Calu3 (cell line): ENCODE measurements at places on chromosomes 12 and 14.
A peak's percentile ranks its signal among the peaks of the same experiment; 100 is the strongest.

DNA sequence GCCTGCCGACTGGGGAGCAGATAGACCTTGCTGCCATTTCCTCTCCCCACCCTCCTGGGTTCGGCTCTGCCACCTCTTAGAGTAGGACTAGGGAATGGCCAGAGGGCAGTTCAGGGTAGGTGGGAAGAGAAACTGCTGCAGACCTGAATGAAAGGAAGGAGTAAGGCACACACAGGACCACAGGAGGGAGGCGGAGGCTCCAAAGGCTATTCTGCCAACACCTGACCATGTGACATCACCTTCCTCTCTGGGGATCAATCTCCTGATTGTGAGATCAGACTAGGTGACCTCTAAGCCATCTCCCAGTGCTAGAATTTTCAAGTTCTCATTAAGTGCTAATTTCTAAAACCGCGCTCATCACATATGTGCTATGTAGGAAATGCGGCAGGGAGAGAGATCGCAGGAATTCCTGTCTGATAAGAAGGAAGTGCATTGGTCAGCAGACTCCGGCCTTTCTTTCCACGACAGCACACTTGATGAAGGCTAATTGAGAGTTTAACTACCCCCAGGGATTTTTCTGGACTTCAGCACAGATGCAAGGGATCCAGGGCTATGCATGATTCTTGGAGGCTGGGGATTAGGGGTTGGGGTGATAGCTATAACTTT lies 11.5 kb upstream of the TSPAN11 start:
- no peak for DNase-seq

- no peak for DNase-seq
Measured at GRCh38 chr12:75708802-75709201, 197.4 kb upstream of the KRR1 start.

GRCh38 chr14:102058146-102058545 lies 28.7 kb downstream of the HSP90AA1 start:
- no peak for DNase-seq

DNA sequence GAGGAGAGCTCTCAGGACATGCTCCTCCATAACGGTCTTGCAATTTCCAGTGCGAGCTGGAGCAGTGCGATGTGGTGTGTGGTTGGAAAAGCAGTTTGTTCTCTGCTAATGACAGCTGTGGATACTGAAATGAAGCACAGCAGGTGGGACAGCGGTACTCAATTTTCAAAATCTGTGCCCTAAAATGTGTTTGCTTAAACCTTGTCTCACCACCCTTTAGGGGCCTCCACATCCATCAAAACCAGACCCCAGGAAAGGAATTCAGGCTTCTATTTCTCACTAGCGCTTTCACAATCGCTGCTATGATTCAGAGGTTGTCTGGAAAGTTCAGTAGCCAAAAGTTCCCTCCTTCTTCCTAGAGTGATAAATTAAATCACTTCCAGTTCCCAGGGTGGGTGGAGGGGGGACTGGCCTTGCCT lies 440.8 kb downstream of the EGLN3 start:
- DNase-seq = no peak

- DNase-seq = no peak
Measured at GRCh38 chr12:108567406-108568337, 5.3 kb downstream of the ISCU start.

- DNase-seq = no peak
Measured at GRCh38 chr14:79337761-79338160, 873.5 kb downstream of the DIO2 start.

- no peak for DNase-seq
Measured at GRCh38 chr14:68792678-68792978, 239 bp downstream of the ZFP36L1 start.

- DNase-seq = no peak
Measured at GRCh38 chr14:79407572-79407971, 803.7 kb downstream of the DIO2 start.

- DNase-seq = no peak
Measured at GRCh38 chr12:113900716-113901115, 65.4 kb downstream of the RBM19 start.

DNA sequence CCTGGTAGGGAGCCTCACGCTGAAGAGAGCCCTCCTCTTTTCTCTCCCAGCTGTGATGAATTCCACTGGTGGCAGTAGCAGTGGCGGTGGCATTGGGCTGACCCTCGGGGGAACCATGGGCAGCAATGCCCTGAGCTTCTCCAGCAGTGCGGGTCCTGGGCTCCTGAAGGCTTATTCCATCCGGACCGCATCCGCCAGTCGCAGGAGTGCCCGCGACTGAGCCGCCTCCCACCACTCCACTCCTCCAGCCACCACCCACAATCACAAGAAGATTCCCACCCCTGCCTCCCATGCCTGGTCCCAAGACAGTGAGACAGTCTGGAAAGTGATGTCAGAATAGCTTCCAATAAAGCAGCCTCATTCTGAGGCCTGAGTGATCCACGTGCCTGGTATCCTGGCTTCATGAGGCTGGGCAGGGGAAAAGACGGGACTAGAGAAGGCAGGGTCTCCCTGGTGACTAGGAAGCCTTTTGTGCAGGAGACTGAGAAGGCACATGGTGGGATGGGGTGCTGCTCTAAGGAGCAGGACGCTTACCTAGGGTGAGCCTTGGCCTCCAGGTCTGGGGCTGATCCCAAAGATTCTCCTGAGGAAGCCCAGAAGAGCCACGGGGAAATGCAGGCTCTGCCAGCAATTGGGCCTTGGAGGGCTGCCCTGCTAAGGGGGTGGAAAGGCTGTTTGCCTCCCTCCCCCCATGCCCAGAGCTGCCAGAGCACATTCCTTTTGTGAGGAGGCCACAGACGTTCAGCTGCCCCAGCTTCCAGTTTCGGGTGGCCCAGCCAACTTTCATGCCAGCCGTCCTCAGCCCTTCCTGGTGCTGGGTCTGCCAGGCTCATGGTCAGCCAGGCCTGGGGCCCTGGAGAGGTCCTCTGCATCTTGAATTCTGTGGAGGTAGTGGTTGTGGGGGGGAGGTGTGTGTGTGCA lies 15.8 kb downstream of the KRT7 start:
- DNase-seq = peak; percentile 51

- DNase-seq = no peak
Measured at GRCh38 chr12:23096321-23096720, 471.4 kb downstream of the ETNK1 start.

DNA sequence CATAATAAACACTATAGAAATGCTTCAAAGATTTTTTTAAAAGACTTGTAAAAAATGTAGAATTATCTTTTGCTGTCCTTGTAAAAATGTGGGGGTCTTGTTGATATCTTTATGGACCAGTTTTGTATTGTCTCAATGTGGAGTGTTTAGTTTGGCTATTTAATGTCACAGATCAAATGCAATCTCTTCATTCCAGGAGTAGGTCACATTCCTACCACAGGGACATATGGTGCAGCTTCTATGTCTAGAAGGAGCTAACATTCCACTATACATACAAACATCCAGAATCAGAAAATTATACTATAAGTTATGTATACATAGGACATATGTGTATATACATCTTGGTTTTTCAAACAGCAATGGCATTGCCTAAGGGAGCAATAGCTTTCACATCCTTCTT lies 345.7 kb downstream of the BMP4 start:
- DNase-seq = no peak

GRCh38 chr14:33508126-33509062 lies 442.5 kb downstream of the EGLN3 start:
- DNase-seq = no peak

DNA sequence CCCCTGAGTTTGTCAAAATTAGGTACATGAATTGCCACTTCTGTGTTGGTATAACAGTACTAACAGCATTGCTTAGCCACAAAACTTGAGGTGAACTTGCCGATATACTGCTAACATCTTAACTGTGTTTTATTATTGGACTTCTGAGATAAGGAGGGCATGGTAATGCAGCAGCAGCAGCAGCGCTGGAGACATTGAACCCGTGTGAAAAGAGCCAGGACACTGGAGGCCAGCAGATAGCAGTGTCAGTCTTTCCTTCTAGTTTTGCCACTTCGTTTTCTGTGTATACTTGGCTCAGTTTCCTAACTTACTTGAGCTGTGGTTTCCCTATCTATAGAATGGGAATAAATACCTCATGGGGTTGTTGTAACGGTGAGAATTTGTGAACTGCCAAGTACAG lies 82.7 kb downstream of the KTN1 start:
- DNase-seq = no peak

DNA sequence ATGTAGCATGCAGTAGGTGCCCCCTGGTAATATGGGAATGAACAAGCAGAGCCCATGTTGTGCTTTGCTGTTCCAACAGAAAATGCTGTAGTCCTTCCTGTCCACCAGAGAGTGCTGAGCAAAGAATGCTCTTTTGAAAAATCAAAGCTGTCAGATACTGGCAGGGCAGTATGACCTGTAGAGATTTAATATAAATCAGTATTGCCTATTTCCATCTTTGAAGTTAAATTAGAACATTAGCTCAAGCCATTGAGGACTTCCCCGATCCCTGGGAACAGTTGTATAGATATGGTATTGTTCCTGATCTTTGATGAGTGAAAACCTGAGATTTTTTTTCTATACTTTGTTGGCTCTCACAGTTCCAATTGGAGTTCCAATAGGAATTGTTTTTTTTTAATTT lies 13.0 kb downstream of the TTC8 start:
- DNase-seq = no peak

DNA sequence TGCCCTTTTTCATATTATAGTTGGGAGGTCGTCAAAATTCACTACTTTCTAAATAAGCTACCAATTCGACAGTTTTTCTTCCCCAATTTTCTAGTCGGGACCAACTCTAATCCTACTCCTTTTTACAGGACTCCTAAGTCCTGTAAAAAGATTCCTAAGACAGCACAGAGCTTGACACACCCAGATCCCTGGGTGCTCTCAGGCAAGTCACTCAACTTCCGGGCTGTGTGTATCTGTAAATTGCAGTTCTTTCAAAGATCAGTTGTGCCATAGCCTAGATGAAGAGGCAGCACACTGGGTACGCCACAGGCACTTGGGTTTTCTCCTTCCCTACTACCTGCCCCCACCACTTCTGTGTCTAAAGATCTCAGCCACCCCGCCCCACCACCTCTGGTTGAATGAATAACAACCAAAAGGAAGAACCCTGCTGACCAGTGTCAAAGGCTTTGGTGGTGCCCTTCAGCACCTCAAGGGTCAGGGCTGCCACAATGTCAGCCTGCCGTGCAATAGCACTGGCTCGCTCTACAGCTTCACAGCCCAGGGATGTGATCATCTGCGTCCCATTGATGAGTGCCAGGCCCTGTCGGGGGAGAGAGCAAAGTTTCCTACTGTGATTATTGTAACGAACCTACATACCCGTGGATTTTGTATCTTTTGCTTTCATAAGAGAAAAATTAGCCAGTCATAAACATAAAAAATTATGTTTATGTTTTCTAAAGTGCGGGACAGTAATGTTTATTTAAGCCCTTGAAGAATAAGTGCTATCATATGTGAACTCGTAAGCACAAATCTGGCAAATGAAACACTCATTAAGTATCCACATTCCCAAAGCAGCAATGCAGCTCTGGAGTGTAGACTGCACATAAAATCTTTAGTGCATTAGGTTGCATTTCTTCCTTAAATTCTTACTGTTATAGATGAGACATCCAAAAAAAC lies 9.2 kb downstream of the HAL start:
- no peak for DNase-seq

- no peak for DNase-seq
Measured at GRCh38 chr14:80958226-80958625, 2.8 kb downstream of the TSHR start.

DNA sequence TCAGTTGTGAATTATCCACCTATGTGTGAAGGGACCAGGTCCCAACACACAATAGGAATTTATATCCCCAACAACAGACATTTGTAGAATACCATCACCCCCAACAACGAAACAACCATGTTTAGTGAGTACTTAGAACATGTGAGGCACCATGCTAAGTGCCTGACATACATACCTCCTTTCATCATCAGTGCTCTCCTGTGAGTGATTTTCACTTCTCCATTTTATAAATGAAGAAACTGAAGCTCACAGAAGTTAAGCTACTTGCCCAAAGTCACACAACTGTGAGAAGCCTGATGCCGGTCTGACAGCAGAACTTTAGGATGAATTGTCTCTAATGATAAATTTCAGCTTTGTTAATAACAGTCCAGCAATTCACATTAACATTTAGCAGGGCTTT lies 35.4 kb downstream of the SPTB start:
- DNase-seq = no peak

GRCh38 chr12:73589220-73589619 lies 948.4 kb upstream of the ATXN7L3B start:
- no peak for DNase-seq

DNA sequence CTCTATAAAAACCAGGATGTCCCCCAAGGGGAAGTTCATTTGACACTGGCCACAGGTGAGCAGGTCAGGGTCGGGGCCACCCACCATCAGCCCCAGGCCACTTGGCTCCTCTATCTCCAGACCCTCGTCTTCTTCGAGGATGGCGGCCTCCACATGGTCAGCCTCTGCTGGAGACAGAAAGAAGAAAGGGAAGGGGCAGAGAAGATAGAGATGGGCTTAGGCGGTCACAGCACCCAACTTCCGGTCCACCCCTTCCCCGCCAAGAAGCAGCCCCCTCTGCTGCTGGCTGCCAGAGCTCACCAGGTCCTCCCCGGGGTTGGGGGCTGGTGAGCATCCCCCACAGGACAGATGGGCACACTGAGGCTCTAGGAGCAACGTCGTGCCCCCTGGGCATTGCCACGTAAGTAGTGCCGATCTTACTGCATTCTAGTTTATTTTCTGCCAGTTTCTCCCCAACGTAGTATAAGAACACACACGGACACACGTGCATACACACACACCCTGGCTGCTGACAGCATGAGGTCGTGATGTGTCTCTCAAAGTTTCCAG lies 14.2 kb downstream of the BCL11B start:
- no peak for DNase-seq

GRCh38 chr14:100498068-100498467 lies 89.1 kb downstream of the BEGAIN start:
- no peak for DNase-seq

DNA sequence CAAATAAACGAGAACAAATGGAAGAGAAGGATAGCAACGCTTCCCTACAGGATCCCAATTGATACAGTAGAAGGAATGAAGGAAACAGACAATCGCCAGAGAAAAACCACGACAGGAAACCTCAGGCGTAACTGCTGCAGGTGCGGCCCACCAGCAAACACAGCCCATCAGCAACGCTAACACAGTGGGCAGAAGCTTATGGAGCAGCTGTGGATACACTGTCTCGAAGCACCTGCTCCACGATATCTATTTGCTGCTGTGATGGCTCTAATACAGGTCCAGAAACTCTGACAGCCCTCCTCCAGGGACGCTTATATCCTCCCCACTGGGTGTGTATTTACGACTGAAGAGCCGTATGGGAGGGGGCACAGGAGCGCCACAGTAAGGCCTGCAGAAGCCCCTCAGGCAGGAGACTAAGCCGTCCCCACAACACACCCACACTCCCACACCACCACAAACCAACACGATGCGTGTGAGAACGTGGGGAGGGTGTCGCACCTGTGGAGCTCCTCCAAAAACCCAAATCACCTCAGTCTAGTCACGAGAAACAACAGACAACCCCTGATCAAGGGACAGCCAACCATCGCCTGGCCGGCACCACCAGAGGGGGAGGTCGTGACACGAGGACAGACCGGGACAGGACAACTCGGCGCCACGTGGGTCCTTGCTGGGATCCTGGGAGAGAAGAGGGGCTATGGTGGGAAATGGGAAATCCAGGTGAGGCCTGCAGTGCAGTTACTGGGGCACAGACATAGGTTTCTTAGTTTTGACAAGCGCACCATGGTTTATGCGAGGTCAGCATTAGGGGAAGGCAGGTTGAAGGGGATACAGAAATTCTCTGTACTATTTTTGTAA lies 24.0 kb downstream of the POLE start:
- DNase-seq = no peak
